Stimulated activated CD4-positive, alpha-beta T cell treated with anti-CD3 and anti-CD28 coated beads, TNF-alpha, amount 100 ng/mL, for 1 hour (primary cell): ENCODE measurements at places on chromosomes 2 and 18.

GRCh38 chr2:233259730-233260129 lies 8.3 kb downstream of the ATG16L1 start:
- no peak for DNase-seq

- DNase-seq = no peak
Measured at GRCh38 chr2:67776276-67776675, 286.5 kb downstream of the C1D start.

DNA sequence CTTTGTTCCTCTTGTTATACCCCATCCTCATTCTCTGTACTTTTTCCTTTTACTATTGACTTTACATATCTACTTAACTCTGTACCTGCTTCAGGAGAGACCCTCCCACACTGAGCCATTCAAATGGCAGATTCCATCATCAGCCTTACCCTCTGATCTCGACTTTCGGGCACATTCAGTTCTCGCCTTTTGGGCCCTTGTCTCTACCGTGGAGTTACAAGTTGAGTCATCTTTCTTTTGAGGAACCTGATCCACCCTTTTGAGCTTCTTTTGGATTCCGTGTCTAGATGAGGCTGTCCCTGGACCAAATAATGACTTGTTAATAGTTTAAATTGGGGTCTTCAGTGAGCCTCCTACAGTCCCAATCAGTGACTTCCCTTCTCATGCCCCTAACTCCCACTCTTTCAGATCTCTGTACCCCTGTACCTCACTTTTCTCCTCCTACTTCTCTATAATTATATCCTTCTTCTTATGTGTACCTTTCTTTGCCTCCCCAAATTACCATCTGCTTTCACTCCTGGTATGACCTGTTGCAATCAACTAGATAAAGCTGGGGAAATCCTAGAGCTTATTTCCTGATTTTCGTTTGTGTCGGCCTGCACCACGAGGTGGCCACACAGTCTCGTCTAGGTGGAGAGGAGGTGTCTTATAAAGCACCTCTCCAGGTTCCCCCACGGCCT lies 17.2 kb downstream of the SP110 start:
- no peak for DNase-seq

DNA sequence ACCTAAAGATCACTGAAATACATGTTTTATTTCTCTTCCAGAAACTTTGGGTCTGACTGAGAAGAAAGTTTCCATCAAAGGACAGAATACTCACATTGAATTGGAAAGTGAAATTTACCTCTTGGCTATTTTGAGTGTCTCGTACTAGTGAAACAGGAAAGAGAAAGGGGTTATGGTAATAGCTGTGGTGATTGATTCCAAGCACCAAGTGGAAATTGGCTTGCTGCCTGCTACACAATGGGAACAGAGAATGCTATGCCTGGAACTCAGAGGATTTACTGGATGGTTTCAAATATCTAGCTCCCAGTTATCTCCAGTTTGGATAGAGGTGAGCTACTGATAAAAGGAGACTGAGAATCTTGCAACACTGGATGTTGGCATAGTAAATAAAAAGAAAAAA lies 492.8 kb upstream of the FSIP2 start:
- no peak for DNase-seq

DNA sequence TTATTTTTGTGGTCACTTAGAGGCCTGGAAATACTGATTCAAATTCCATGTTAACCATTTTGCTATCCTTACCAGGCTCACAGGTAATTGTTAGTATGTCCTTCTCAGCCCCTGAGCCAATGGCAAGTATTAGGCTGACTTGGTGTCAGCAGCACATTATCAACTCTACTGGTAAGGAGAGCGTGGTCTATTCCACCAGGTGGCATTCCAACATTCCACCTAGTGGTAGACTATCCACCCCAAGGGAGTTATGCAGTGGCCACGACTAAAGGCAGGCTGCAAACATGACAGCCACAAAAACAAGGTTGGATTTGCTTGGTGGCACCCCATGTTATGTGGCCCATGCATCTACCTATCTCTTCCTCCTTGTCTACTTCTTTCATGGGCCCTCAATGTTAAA lies 31.8 kb upstream of the GCC2 start:
- no peak for DNase-seq

DNA sequence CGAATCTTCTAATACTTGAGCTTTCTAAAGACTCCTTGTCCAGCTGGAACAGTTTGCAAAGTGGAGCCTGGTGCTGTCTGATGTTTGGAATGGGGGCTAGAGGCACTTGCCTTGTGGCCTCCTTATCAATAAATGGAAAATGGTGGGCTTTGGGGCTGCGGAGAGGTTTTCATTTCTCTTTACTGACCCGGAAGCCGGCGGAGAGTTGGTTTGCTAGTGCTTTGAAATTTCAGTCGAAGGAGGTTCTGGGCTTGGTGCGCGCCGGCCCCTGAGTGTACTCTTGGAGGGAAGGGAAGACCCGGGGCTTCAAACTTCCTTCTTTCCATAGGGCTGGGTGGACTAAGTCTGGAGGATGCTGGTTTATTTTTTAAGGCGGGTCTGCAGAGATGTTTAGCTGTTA lies 714 bp downstream of the RPIA start:
- DNase-seq = no peak

DNA sequence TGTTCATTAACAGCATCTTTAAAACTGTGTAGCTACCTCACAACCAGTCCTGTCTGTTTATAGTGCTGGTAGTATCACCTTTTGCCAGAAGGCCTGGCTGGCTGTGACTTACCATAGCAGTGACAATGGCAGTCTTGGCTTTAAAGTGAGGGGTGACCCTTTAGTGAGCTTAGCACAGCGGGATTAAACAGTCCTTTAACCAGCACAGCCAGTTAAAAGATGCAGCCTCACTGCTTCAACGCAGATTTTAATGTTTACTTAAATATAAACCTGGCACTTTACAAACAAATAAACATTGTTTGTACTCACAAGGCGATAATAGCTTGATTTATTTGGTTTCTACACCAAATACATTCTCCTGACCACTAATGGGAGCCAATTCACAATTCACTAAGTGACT lies 7.0 kb downstream of the RRM2 start:
- DNase-seq = no peak

DNA sequence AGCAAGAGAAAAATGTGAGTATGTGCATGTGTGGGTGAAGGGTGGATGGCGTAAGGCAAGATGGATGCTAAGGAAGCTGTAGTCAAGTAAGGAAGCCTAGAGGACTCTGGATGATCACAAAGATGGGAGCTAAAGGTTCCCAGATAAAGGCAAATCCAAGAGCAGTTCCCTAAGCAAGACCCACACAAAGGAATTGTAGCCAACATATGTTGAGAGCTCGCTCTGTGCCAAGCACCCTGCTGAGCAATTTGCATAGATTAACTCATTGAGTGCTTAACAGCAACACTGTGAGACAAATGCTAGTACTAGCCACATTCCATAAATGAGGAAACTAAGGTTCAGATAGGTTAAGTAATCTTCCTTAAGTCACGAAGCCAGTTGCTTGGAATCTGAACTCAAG lies 132.6 kb downstream of the C1D start:
- DNase-seq = no peak

GRCh38 chr2:34159901-34160300 lies 560.8 kb upstream of the FAM98A start:
- DNase-seq = no peak

DNA sequence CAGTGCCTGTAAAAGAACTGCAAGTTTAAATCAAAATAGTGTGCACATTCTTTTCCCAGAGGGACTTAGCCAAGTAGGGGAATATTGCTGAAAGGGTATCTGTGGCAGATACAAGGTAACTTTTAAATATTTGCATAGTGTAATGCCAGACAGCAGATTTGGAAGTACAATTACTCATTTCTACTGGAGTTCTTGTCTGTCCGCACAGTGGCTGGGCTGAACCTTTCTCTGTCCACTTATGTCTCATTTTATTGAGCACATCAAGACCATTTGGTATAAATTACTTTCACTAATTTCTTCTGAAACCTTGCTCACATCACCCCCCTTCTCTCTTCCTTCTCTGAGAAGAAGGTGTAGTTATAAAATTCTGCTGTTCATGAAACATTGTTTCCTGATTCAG lies 271.3 kb downstream of the THSD7B start:
- DNase-seq = no peak
